ENCODE measurements at places on chromosomes 7 and 10. TPM values are rescaled to one million over a fixed set of nuclear protein-coding genes. Genes with fewer than 3 reads are reported as not detected.

GRCh38 chr7:94999069-94999351 lies 91.6 kb downstream of the PPP1R9A start:
- DNase-seq, result no peak

- no peak for DNase-seq
Measured at GRCh38 chr7:156147104-156147503, 334.8 kb upstream of the SHH start.

GRCh38 chr7:66355756-66356155 lies 150.6 kb downstream of the TPST1 start:
- DNase-seq, result no peak

DNA sequence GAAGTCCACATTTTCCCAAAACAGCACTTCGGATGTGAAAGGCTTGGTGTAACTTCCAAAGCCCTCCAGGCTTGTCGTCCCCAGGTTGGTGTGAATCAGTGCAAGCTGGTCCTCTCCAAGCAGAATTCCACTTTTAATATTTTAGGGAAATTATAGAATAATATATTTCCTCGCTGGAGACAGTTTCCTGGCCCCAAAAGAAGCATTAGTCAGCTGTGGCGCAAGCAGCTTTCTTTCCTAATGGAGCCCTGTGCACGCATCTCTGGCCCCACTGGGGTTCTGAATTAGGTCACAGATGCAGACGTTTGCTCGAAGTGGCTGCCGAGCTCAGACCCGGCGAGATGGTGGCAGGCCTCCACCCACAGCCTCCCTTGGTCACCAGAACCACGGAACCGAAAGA lies 33.3 kb upstream of the MNX1 start:
- DNase-seq, result no peak

GRCh38 chr10:102453502-102453901 lies 2.2 kb upstream of the C10orf95 start:
- DNase-seq, result no peak

DNA sequence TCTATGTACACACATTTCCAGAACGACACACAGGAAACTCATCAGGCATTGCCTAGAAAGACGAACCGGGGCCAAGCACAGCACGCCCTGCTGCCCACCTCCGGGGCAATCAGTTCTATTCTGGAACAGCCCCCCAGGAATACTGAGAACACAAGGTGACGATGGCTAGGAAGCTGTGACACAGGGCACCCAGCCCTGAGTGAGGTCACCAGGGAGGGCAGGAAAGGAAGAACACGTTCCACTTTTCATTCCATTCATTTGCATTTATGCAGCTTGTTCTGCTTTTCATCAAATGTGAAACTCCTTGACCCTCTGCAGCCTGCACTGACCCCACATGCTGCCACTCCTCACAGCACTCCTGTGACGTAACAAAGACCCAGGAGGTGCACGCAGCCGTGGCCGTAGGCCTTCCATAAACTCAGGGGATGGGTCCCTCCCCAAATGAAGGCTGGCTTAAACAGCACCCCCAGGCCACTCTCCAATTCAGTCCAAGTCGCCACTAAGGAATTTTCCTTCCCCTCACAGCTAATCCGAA lies 28.9 kb downstream of the MAD1L1 start:
- no peak for DNase-seq

GRCh38 chr7:2948749-2949148 lies 94.9 kb downstream of the CARD11 start:
- DNase-seq, result no peak

Gene CABCOCO1
- not detected for total RNA-seq

Gene SLC18A3
- not detected for total RNA-seq
